ENCODE measurements at places on chromosomes 4 and X. TPM values are rescaled to one million over a fixed set of nuclear protein-coding genes. Genes with fewer than 3 reads are reported as not detected.

Gene NEIL3
- total RNA-seq: 0.52 TPM

Gene CSAG3
- not detected for total RNA-seq

Gene HAUS7
- 23.0 TPM for total RNA-seq

Gene GYPE
- 3.2 TPM for total RNA-seq

Gene AMTN
- total RNA-seq: not detected

Gene SLC25A43
- 13.5 TPM for total RNA-seq

Gene ALB
- total RNA-seq: 2.9 TPM

Gene PNMA3
- total RNA-seq: 0.32 TPM

Gene FAM241A
- 6.3 TPM for total RNA-seq

Gene MMGT1
- total RNA-seq: 30.2 TPM

Gene MAGEA4
- not detected for total RNA-seq

Gene GAB1
- total RNA-seq: 64.8 TPM

Gene CXorf51A
- total RNA-seq: not detected

Gene GPC3
- 67.7 TPM for total RNA-seq

Gene SYP
- 3.5 TPM for total RNA-seq

Gene TRIM61
- 1.2 TPM for total RNA-seq

Gene IQCM
- total RNA-seq: not detected

Gene POF1B
- total RNA-seq: 3.4 TPM

Gene HS3ST1
- 1.5 TPM for total RNA-seq

Gene PDGFRA
- 91.5 TPM for total RNA-seq

Gene SMIM31
- total RNA-seq: not detected

Gene P2RY10
- 1.8 TPM for total RNA-seq

Gene GABRG1
- total RNA-seq: not detected

Gene TCEANC
- total RNA-seq: 6.4 TPM

Gene F11
- total RNA-seq: 24.7 TPM

Gene TCP11X2
- total RNA-seq: not detected

Gene CCSER1
- 7.4 TPM for total RNA-seq

Gene GLOD5
- 2.6 TPM for total RNA-seq

Gene L1CAM
- 1.2 TPM for total RNA-seq

Gene ADH1A
- 3.6 TPM for total RNA-seq

Gene PHEX
- 0.93 TPM for total RNA-seq

Gene TACR3
- total RNA-seq: not detected

Gene RNF212
- total RNA-seq: 6.9 TPM

Gene NRK
- total RNA-seq: 1.3 TPM

Gene GPAT3
- 8.3 TPM for total RNA-seq

Gene C4orf17
- total RNA-seq: not detected

Gene SCFD2
- total RNA-seq: 14.3 TPM

Gene TLR6
- total RNA-seq: 9.6 TPM

Gene GAGE2A
- not detected for total RNA-seq

Gene USP17L26
- total RNA-seq: not detected

Measured in upper lobe of right lung (tissue), 1 donor.